Nephron progenitor cell (in vitro differentiated cells): ENCODE measurements at places on chromosomes 4 and X.

DNA sequence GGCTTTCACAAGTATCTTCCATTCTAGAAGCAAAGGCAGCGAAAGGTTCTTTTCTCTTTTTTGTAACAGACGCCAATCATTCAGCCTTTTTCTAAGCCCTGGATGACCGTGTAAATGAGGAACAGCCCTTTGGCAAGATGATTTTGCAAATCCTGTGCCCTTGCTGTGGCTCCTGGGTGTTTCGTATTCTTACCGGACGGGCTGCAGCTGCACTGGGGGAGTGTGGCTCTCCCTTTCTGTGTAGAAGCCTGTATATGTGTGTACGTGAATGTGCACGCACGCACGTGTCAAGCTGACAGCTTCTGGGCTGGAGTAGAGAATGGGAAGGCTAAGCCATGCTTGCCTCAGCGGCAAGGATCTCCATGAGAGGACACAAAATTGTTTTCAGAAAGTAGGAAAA, 8.2 kb downstream of the GRPEL1 start:
- no peak for DNase-seq

DNA sequence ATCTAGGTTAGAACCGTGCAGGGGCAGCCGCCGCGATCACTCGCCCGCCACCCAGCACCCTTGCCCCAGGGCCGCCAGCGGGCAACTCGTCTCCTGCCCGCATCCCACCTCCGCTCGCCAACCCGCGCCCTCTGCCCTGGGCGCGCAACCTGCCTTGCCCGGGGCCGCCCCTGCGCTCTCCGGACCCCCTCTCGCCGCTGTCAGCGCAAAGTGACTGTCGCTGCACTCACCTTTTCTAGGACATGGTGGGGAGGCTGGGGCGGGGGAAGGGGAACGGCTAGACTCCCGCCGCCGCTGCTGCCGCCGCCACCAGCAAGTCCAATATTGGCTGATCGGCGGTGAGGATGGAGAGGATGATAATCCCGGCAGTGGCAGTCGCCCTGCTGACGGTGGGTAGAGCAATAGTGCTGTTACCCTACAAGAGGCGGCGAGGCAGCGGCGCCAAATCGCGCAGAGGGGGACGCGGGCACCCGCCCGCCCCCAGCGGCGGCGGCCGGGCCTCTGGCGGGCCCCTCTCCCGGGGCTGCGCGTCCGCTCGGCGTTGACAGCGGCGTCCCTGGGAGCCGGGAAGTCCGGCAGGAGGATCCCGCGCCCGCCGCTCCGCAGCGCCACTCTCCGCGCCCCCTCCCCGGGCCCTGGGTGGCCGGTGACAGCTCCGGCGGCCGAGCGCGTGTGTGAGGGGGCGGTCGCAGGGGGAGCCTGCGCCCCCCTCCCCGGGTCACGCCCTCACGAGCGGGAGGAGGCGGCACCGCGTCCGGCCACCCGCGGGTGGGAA, 2.3 kb upstream of the NR3C2 start:
- DNase-seq: peak; percentile 66

GRCh38 chr4:91434631-91435030, 869.1 kb upstream of the GRID2 start:
- no peak for DNase-seq

DNA sequence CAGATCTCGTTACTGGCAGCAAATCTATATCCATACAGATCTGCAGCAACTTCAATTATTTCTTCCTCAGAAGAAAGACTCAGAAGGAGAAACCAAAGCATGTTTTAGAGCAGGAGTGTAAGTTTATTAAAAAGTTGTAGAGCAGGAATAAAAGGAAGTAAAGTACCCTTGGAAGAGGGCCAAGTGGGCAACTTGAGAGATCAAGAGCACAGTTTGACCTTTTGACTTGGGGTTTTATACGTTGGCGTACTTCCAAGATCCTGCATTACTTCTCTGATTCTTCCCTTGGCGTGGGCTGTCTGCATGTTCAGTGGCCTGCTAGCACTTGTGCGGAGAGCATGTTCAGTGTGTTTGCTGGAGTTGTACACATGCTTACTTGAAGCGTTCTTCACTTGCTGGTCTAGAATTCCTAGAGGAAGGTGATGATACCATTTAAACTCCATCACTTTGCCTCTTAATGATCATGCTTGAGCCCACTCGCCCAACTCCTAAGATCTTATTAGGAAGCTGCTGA, 1114.7 kb upstream of the PABPC4L start:
- DNase-seq: no peak

- no peak for DNase-seq
Measured at GRCh38 chr4:86926435-86927086, 8.2 kb upstream of the AFF1 start.

DNA sequence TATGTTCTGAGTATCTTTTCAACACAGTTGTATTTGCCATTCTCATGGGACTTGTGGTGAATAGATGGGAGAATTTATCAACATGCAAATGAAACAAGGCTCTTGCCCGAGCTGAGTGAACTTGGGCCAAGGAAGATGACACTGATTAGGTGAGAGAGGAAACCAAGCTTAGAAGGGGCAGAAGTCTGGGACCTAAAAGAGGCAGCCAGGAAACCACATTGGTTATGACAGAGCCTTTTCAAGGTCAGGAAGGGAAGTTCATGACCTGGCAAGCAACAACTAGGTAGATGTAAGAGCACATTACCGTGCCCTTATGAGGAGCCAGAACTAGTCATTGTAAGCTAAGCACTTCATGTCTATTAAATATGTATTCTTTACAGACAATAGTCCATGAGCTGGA, 590.3 kb downstream of the PACRGL start:
- no peak for DNase-seq
